ENCODE measurements at places on chromosomes 2 and 18. TPM values are rescaled to one million over a fixed set of nuclear protein-coding genes. Genes with fewer than 3 reads are reported as not detected.

The KYNU gene
- 0.84 TPM for total RNA-seq

The ABCG8 gene
- total RNA-seq = not detected

The FAP gene
- 89.1 TPM for total RNA-seq

The SKOR2 gene
- not detected for total RNA-seq

The IL36A gene
- total RNA-seq = not detected

The HOXD12 gene
- total RNA-seq = not detected

The MYOM1 gene
- total RNA-seq = 377 TPM

The FBLN7 gene
- 5.1 TPM for total RNA-seq

The CTAGE1 gene
- not detected for total RNA-seq

The IL1R1 gene
- total RNA-seq = 7.5 TPM

The CAPN10 gene
- total RNA-seq = 18.9 TPM

The NYAP2 gene
- 0.40 TPM for total RNA-seq

The CPLX4 gene
- not detected for total RNA-seq

The FOXI3 gene
- not detected for total RNA-seq

The FOXD4L1 gene
- total RNA-seq = 0.13 TPM

The KLHL14 gene
- 0.49 TPM for total RNA-seq

The MRPL30 gene
- total RNA-seq = 33.4 TPM

The NFE2L2 gene
- total RNA-seq = 39.9 TPM

The NPHP1 gene
- total RNA-seq = 6.9 TPM

The OR6B2 gene
- not detected for total RNA-seq

The ANKRD36 gene
- 38.0 TPM for total RNA-seq

The ONECUT2 gene
- 0.35 TPM for total RNA-seq

The TMEM247 gene
- total RNA-seq = not detected

The BCS1L gene
- total RNA-seq = 33.8 TPM

The DSG1 gene
- total RNA-seq = not detected

The CD8A gene
- total RNA-seq = 0.09 TPM

The REG3G gene
- total RNA-seq = not detected

The GAREM1 gene
- 7.4 TPM for total RNA-seq

The RNF125 gene
- total RNA-seq = 7.3 TPM

The RBMS1 gene
- 51.9 TPM for total RNA-seq

The IL18R1 gene
- 0.98 TPM for total RNA-seq

The KCNJ3 gene
- 0.31 TPM for total RNA-seq

The HOXD11 gene
- 0.04 TPM for total RNA-seq

The EGR4 gene
- total RNA-seq = not detected

The MC5R gene
- 2.9 TPM for total RNA-seq

The MEX3C gene
- 30.2 TPM for total RNA-seq

The WNT6 gene
- 0.09 TPM for total RNA-seq

The PPM1B gene
- total RNA-seq = 19.9 TPM

The LBX2 gene
- total RNA-seq = 0.66 TPM

The SNTG2 gene
- 0.31 TPM for total RNA-seq

The CPO gene
- total RNA-seq = 0.13 TPM

The SLC25A12 gene
- total RNA-seq = 25.6 TPM
